ENCODE measurements at places on chromosomes 11 and 22.

GRCh38 chr11:120795185-120795584, 228.7 kb upstream of the TBCEL start:
- DNase-seq = no peak

- DNase-seq = no peak
These were observed 163.9 kb downstream of the ADAMTS15 start for GRCh38 chr11:130612291-130612851.

- no peak for DNase-seq
These were observed 57.4 kb downstream of the CHRDL2 start for GRCh38 chr11:74673693-74674360.

GRCh38 chr11:72373163-72373562, 61.2 kb downstream of the CLPB start:
- no peak for DNase-seq

DNA sequence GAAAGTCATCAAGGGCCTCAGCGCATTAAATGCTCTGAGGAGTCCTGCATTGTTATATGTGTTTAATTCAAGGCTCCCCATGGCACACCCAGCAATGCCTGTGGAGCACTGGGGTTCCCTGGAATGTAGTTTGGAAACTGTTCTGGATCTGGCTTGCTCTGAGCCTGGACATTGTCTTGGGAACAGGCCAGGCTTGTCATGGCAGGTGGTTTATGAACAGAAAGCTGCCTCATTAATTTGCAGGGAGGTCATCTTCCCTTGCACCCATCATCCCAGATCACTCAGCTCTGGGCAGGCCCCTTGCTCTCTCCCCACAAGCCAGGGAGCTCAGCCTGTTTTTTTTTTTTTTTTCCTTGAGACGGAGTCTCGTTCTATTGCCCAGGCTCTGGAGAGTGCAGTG, 32.9 kb downstream of the RPS6KA4 start:
- DNase-seq = no peak

DNA sequence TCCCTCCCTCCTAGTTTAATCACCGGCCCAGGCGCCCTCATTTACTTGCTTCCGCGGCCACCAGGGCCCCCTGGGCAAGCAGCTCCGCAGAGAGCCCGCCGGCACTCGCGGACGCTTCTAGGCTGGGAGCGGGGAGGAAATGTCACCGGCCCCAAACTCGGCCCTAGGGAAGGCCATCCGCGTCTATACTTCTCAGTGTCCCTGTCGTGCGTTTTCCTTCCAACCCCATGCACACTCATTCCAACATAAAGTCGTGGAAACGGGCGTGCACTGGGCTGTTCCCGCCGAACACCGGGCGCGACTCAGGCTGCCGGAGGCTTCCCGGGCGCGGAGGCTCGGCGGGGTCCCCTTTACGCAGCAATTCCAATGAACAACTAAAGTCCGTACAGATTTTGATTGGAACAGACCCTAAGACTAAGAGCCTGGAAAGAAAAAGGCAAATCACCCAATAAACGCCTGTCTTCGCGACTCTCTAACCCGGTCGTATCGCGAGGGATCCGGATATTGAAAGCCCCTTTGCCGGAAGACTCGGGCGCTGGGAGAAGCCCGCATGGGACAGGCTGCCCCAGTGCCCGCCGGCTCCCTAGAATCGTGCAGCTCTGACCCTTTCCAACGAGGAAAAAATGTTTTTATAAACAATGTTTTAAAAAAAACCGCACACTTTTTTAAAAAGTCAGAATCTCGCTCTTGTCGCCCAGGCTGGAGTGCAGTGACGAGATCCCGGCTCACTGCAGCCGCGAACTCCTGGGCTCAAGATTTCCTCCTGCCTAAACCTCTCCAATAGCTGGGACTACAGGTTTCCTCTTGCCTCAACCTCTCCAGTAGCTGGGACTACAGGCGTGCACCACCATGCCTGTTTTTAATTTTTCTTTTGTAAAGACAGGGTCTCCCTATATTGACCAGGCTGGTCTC, 1.3 kb upstream of the BARX2 start:
- no peak for DNase-seq

DNA sequence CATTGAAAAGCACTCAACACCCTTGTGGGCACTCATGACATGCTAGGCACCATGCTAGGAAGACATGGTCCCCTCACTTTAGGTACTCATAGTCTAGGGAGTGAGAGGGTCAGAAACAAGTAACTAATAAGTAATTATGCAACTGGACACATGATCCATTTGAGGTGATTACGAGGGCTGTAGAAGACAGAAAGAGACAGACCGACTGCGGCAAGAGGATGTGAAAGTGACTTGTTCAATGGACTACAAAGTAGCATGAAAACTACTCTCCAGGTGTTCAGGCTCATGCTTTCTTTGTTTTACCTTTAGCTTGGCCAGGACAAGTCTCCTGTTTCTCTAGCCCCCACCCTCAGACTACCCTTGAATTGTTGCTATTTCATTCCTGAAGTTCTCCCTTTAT, 310.8 kb upstream of the SORL1-AS1 start:
- no peak for DNase-seq

DNA sequence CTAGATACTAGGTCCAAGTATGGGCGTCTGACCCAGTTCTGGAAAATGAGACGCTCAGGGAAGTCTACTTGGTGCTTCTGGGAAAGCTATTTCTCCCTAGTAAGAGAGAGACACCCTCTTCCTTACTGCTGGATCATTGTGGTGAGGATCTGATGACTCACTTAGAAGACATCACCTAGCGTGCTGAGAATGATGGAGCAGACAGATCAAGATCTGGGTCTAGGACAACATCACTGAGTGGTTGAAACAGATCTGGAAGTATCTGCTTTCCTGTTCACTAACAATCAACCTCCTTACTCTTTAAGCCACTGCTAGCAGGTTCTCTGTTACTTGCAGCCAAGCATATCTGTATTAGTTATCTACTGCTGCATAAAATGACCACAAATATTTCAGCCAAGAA, 38.3 kb upstream of the HMGXB4 start:
- no peak for DNase-seq

GRCh38 chr11:111729071-111729830, 36.9 kb downstream of the PPP2R1B start:
- no peak for DNase-seq

GRCh38 chr11:119100246-119100970, 1.2 kb downstream of the DPAGT1 start:
- no peak for DNase-seq

- no peak for DNase-seq
These were observed 13.8 kb upstream of the MB start for GRCh38 chr22:35630891-35631290.

GRCh38 chr11:127042445-127042844, 41.9 kb upstream of the KIRREL3 start:
- DNase-seq = no peak

DNA sequence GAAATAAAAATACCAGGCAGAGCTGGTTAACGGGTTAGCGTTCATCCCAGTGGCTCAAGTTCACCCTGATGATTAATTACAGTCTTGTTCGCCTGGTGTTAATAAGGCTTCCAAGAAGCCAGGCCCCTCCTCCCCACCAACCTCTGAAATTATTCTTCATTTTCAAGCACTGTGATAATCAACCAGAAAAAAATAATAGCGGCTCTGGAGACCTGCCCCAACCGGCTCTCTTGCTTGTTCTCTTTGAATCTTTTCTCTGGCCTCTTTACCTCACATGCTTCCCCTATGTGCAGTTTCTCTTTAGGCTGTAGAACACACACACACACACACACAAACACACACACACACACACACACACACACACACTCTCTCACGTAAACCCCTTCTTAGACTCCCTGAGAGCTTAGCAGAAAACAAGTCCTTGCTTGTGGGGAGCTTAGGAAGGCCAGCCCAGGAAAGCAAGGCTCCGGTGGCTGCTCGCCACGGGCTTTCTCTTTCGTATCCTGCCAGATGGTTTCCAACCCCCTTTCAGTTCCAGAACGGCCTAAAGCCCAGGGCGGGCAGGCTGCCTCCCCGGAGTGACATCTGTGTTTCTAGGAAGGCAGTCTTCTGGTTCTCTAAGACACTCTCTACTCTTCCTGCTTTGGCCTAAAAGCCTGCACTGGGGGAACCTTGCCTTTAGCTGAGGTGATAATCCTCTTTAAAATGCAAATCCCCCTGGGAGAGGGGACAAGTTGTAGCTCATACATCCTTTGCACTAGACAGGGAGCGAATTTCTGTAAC, 106.4 kb upstream of the SESN3 start:
- DNase-seq = peak; percentile 83

GRCh38 chr11:88169471-88169870, 5.8 kb downstream of the RAB38 start:
- DNase-seq = no peak

DNA sequence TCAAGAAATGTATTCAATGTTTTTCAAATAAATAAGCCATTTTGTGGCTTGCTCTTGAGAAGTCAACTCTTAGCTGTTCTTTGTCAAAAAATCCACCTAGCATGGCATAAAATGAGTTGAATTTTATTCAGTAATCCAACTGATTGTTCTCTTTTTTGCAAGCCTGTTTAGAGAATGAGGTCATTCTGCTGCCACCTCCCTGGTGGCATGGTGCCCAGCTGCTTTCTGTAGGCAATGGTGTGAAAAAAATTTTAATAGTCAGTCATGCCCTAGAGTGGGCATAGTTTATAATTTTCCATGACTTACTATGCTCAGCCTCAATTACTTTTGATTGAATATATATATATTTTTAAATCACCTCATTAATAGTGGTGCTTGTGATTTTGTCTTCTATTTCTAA, 177.2 kb downstream of the INSC start:
- DNase-seq = no peak

DNA sequence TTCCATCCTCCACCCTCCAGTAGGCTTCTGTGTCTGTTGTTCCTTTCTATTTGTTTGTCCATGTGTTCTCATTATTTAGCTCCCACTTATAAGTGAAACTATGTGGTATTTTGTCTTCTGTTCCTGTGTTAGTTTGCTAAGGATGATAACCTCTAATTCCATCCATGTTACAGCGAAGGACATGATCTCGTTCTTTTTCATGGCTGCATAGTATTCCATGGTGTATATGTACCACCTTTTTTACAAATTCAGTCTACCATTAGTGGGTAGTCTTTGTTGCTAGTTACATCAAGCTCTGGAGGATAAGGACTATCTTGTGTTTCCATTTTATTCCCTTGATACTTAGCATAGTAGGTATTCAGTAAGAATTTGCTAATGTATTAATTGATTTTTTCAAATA, 664.2 kb upstream of the FAT3 start:
- DNase-seq = no peak

GRCh38 chr11:83918476-83918875, 632.3 kb upstream of the CCDC90B start:
- DNase-seq = no peak

- no peak for DNase-seq
These were observed 154.1 kb downstream of the COMMD9 start for GRCh38 chr11:36135076-36135475.

GRCh38 chr11:67006029-67006884, 16.7 kb upstream of the SYT12 start:
- DNase-seq = peak; percentile 34

DNA sequence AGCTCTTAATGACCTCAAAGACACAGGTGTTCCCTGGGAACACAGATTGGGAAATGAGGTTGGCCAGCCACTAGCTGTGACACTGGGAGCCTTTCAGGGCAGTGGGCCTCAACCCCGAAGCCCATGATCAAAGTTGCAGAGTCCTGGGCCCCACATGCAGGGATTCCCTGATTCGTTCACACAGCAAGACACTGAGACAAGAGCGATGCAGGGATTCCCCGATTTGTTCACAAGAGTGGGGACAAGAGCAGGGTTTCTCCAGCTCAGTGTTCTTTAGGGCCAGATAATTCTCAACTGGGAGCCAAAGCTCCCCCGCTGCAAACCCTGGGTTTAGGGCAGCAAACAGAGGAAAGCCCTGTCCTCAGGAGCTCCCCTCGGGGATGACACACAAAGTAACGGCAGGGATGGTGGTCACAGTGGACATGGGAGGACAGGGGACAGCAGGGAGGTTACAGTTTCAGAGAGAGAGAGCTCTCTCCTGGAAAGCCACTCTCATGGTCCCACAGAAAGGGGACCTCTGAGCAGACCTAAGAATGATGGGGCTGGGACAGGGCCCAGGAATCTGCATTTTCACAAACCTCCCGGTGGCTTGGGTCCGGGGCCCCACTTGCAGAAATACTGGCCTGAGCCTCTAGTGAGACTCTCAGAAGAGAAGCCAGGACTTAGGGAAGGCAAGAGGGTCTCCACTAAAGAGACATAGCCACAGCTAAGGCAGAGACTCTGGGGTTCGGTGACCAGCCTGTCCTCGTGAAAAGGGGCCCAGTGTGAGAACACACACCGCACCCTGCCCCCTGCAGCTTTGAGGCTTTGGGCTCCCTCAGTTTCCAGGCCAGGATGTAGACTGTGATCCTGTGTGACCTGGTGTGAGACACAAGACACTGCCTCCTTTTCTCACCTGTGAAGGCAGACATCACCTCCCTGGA, 7.4 kb upstream of the GNAZ start:
- DNase-seq = no peak

- DNase-seq = no peak
These were observed 83.1 kb upstream of the SLC5A12 start for GRCh38 chr11:26805001-26805400.

DNA sequence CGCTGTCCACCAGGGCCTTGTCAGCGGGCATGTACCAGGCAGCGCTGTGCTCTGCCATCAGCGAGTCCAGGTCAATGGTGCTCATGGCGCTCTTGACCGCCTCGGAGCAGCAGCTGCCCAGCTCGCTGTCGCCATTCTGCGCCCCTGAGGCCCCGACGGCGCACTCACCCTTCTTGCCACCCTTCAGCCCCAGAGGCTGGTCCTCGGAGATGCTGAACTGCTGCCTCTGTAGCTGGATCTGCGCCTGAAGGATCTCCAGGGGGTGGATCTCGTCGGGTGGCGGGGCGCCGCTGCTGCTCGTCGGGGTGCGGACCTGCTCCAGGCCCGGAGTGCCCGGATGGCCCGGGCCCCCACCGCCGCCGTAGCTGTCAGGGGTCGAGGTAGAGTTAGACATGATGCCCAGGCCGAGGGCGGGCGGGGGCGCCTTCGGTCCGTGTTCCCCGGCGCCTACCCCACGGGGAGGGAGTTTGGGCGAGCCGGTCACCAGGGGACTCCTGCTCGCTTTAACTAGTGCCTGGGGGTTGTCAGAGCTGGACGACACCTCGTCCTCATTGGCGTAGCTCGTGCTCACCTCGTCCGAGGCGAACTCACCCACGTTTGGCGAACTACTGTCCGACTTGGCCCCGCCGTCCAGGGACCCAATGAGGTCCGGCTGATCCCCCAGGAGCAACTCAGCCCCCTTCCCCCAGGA, 4.6 kb downstream of the MN1 start:
- DNase-seq = no peak

- DNase-seq = no peak
These were observed 24.1 kb upstream of the CCDC188 start for GRCh38 chr22:20174785-20175596.

- no peak for DNase-seq
These were observed 45.2 kb downstream of the SYN3 start for GRCh38 chr22:33012833-33013450.

GRCh38 chr22:42743501-42743991, 22.9 kb upstream of the A4GALT start:
- no peak for DNase-seq

- no peak for DNase-seq
These were observed 45.2 kb downstream of the PPFIA1 start for GRCh38 chr11:70315716-70316115.
